ENCODE measurements at places on chromosomes 3 and 15.

DNA sequence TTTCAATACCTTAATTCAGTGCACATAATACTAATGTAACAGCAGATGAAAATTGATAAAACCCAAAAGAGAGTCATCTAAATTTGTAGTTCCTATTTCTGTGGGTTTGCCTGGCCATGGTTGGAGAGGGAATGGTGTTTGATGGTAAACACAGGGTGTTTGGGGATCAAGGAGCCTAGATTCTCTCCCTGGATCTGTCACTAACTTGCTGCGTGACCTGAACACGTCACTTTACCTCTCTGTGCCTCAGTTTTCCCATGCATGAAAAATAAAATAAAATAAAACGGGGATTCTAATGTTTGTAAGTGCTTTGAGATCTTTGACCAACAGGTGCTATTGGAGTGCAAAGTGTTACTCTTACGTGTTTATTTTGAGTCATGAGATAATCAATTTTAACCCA lies 49.8 kb downstream of the GHSR start:
- no peak for DNase-seq

GRCh38 chr3:150327678-150328653 lies 80.1 kb upstream of the TSC22D2 start:
- no peak for DNase-seq

GRCh38 chr3:177753451-177754155 lies 556.3 kb upstream of the TBL1XR1 start:
- no peak for DNase-seq

- peak; percentile 52 for DNase-seq
Observed at GRCh38 chr3:127970966-127971592, 56.0 kb downstream of the KBTBD12 start.

DNA sequence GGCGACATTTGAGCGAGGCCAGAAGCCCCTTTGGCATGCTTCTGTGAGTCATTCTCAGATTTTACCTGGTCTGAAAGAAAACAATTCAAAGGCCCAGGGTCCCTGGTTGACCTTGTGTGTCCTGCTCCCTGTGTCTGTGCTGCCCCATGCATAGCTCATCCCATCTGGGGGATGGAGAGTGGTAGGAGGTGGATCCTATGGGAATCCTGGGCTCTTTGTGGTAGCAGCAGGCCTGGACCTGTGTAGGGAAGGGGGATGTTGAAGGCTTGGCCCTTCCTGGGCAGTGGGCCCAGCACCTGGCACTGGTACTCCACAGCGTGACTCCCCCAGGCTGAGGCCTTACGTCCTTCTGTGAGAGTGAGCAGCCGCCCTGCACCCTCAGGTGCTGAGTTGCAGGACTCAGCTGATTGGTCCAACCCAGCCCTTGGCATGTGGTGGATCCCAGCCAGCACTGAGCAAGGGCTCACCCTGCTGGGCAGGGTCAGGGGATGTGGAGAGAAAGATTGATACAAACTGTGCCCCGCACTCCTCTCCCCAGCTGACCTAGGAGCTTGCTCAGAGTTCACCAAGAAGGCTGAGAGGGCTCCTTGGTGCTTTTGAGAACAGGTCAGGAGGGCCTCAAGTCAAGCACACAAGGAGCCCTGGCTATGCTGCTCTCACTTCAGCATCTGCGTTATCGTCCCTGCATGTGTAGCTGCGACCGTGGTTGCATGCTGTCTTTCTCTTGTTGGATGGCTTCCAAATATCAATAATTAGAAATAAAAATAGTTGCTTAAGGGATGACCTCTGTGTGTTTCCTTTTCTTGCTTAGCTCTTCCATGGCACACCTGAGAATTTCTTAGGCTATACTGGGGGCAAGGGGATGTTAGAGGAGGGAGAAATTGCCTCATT lies 21.4 kb upstream of the JMJD7 start:
- DNase-seq: no peak

DNA sequence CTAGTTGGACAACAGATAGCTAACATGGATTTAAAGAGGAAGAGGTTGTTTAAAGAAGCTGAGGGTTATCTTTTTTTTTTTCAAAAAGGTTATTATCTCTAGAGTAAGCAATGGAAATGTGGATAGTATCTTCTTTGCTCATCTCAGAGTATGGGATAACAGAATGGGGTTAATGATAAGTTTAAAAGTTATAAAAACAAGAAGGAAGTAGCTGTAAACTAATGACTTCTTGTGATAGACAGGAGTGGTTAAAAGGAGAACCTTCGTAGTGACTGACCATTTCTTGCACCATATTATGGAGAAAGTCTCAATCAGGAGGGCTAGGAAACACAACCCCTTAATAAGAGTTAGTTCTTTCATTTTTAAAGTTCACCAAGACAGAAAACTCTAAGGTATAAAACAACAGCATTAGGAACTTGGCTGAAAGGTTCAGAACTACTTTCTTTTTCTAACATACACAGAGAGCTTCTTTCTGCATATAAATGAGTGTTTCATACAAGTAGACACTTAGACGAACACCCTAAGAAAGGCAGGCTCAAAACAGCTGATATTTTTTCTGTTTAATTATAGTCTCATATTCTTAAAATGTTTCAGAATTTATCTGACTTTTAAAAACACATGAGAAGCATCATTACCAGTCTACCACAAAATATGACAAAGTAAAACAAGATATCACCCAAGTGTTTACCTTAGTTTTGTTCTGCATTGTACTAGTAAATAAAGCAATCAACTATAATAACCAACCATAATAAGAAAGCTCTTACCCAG lies 140.0 kb downstream of the MEIS2 start:
- DNase-seq: peak; percentile 4

- no peak for DNase-seq
Observed at GRCh38 chr15:25852661-25853524, 10.2 kb downstream of the ATP10A start.

DNA sequence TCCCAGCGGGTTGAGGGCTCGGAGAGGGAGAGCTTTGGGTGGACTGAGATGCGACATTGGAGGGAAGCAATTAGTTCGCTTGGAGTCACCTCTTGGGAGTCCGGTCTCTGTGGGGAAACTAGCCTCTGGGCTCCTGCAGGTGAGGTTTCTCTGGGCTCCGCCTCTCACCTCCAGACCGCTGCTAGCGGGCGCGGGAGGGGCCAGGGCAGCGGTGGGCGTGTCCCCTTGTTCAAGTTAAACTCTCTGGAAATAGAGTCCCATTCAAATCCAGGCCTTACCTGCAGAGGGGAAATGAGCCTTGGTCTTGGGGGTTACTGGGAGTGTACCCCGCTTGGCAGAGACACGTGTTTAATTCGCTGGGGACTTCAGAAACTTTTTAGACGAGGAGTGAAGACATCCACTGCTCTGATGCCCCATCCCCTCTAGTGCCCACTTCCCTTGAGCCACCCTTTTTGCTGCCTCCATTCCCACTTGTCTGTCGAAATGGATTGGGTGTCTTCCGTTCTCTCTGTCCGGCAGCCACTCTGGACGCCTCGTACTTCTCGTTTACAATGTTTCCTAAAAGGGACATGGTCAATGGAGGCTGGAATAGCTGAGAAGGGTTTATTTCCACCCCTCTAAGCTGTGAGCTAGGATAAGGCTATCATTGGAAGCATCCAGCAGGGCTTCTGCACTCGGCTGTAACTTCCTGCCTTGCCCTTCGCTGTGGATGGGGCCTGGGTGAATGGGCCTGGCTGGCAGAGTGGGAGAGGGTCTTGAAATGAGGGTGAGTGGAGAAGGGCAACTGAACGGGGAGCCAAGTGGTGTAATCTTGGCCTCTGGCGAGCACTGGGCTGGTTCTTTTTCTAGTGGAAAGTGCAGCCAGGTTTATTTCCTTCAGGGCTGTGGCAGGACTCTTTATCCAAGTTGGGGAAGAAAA lies 1.1 kb downstream of the MITF start:
- no peak for DNase-seq

GRCh38 chr3:126550488-126551051 lies 8.2 kb downstream of the C3orf22 start:
- DNase-seq: no peak
